ENCODE measurements at places on chromosomes 2 and 18.

DNA sequence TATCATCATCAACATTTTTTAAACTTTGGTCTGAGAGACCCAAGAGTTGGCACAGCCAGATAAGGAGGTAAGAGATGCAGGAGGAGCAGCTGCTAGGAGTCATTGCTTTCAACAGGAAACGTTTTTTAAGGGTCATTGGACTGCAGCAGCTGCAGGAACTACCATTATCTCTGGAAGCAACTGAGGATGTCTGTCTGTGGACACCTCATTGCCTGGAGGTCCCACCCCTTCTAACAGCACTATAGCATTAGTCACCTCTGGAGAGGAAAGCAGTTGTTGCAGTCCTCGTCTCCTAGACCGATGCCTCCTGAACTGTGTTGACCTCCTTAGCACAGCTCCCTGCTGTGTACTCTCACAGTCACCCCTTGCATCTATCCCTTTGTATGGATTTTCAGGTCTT lies 21.5 kb upstream of the FSHR start:
- no peak for DNase-seq

DNA sequence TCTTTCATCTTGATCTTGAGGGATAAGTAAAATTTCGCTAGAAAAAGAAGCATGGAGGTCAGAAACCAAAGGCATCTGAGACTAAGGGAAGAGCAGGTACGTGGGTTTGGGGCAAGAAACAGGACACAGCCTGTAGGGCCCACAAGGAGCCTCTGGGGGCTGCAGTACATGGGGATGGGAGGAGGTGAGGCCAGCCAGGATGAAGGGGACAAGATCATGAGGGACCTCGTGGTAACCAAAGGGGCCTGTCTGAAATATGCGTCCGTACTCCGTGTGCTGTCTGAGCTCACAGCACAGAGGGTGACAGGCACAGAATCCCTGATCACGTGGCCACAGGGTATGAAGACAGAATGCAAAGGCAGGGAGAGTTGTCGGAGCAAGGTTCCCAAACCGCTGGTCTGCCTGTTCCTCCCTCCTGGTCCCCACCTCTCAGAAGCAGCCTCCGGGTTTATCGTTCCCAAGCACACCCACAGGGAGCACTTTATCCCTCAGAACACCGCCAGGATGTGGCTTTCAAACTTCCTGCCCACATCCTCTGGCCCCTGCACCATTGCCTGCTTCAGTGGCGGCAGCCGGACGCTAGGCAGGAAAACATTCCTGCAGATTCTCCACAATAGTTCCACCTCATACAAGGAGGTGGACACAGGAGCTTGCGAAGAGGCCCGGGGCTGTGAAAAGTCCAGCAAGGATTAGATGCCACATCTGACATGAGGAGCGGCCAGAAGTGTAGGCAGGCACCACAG lies 12.0 kb downstream of the TMEM163 start:
- DNase-seq = no peak

DNA sequence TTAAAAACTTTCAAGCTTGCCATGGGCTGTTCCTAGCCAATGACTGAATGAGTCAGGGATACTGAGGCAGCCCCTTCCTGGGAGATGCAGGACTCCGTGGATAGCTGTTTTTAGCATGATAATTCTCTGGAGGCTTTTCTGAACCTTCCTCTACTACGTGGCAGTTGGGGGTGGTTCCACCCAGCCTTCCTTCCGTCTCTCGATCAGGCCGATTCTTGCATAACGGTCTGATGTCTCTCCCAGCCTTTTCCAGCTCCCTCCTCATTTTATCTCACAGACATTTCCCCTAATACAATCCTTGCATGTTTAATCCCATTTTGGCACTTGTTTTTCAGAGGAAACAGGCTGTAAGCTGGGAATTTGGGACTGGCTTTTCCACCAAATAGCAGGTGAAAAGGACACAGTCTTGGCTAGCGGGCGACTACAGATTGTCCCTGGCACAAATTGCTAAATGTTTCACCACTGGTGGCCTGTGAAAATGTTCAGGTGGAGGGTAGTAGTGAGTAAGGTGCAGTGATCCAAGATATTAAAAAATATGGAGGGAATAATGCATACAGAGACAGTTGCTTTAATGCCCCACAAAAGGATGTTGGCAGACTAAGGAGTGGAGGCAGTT lies 21.0 kb upstream of the CTLA4 start:
- no peak for DNase-seq

- no peak for DNase-seq
Observed at GRCh38 chr2:103789381-103790095, 1027.7 kb downstream of the TMEM182 start.

GRCh38 chr2:190863946-190864345 lies 16.7 kb upstream of the GLS start:
- no peak for DNase-seq

GRCh38 chr2:113166187-113166645 lies 7.6 kb upstream of the PSD4 start:
- no peak for DNase-seq

- DNase-seq = no peak
Observed at GRCh38 chr2:32496662-32497061, 131.2 kb upstream of the TTC27 start.

DNA sequence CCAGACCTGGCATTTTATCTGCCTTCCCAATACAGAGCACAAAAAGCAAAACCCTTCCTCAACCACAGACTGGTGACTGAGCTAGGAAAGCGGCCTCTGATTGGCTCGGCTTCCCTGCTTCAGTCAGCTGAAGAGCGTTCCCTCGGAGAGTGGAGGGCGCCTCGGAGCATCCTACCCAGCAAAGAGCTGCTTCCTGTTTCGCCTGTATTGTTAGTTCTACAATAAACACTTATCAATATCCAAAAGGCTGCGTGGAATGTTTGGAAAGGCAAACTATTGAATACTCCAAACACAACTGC lies 125.0 kb downstream of the CACNB4 start:
- no peak for DNase-seq

DNA sequence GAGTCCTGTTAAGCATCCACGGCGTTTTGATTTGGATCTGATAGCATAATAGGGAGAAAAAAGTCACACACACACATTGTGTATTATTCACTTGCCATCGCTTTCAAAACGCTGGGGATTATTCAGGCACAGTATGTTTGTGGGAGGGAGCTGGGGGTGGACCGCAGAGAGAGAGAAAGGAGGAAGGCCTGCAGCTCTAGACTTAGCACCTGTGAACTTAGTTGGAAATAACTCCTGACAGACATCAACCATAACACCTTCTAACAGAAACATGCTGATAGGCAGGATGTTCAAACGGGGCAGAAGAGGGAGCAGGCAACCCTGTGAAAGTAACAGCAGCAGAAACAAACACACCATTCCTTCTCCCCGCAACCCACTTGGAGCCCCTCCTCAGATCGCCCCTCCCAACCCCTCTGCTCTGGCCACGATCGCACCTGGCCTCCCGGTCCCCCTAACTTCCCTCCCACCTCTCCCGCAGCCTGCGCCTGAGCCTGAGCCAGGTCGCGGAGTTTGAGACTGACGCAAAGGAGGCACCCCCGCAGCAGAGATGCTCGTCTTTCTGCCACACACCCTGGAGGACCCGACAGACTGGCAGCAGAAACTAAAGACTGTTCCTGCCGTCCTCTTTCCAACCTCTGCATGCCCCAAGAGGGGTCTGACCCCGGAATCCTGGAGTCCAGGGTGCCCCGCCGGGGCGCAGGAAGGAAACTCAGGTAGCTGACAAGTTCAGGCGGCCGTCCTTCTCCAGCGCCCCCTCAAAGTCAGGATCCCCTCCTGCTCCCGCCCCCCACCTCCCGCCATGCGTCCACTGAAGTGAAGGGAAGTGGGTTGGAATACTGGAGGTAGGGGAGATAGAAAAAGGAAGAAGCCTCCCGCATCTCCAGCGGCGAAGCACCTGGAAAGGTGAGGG lies 738 bp downstream of the CHST9 start:
- DNase-seq = peak; percentile 18

- no peak for DNase-seq
Observed at GRCh38 chr2:115414466-115414865, 972.0 kb downstream of the DPP10 start.

DNA sequence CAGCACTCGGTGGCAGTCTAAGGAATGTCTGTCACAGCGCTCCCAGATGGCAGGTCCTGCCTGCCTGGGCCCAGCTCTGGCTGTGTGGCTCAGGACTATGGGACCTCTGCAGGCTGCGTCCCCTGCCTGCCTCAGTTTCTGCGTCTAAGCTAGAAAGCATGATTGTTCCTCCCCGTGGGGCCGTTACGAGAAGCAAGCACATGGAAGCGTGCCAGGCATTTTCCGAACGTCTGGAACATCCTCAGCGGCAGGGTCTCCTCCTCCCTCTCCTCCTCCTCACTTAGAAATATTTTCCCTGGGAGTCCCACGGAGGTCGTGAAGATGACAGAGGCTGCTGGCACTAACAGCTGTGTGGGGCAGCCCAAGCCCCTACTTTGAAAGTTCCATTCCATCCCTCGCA lies 43.3 kb downstream of the LRRFIP1 start:
- no peak for DNase-seq

- DNase-seq = no peak
Observed at GRCh38 chr18:63290821-63291200, 28.8 kb downstream of the BCL2 start.

DNA sequence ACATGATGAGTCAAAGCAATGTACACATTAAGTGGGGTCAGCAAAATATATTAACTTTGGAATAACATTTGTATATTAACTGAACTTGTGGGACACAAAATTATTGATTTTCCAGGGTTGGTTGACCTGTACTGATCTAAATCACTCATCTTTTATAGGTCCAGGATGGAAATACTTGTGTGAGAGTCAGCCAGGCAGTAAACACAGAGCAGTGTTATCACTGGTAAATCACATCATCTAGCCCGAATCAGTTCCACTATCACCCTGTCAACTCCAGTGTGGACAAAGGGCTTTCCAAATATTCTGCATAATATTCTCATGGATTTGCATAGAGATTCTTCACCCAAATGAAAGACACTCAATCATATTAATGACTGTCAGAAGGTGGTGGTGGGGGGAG lies 295.7 kb downstream of the LRP1B start:
- no peak for DNase-seq

GRCh38 chr2:43268066-43268953 lies 41.9 kb upstream of the ZFP36L2 start:
- no peak for DNase-seq

DNA sequence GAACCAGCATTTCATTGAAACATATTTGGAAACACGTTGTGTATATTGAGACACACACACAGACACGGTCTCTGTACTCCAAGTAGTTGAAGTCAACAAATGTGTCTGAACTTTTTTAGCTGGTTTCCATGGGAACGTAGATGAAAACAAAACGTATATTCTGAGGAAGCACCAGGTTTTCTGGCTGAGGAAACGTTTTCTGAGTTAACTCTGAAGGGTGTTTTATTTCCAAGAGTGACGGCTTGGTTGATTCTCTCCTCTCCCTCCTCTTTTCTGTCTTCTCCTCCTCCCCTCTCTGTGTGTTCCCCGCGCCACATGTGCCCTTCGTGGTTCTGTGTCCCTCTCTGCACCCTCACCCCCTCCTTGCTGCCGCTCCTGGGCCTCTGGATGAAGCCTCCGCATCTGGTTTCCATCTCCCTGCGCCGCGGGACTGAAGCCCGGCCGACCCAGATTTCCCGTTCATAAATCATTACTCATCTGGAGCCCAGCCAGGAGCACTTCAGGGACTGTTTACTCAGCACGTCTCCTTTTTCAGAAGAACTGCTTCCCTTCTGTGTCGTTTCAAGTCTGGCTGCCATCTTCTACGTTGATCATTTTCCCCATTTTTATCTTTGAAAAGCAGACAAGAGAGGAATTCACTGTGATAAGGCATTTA lies 122.7 kb downstream of the COL6A3 start:
- no peak for DNase-seq

- DNase-seq = no peak
Observed at GRCh38 chr18:23538870-23539269, 35.6 kb downstream of the RMC1 start.

DNA sequence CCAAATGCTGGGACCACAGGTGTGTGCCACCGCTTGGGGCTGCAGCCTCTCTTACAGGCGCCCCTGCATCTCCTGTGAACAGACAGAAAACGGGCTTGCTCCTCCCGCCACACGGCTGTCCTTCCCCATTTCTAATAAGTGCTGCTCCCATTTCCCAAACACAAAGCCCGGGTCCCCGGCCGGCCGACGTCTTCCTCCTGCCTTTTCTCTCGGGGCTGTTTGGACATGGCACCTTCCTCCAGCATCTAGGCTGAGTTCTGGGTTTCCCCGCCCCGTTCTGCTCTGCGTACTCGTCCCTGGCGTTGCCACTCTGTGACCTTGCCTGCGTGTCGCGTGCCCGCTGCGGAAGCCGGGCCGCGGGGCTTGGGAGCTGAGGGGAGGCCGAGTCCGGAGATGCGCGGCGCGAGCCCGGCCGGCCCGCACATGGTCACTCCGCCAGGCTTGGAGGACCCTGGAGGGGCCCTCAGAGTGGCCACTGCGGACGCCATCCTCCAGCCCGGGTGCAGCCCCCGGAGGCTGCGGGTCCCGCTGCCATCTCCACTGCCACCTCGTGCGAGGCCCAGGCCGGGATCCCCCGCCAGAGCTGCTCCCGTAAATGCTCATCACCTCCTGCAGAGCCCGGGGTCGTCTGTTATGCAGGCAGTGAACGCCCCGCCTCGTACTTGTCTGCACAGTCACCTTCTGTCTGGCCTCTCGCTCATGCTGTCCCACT lies 26.3 kb downstream of the PRELID3A start:
- DNase-seq = no peak

DNA sequence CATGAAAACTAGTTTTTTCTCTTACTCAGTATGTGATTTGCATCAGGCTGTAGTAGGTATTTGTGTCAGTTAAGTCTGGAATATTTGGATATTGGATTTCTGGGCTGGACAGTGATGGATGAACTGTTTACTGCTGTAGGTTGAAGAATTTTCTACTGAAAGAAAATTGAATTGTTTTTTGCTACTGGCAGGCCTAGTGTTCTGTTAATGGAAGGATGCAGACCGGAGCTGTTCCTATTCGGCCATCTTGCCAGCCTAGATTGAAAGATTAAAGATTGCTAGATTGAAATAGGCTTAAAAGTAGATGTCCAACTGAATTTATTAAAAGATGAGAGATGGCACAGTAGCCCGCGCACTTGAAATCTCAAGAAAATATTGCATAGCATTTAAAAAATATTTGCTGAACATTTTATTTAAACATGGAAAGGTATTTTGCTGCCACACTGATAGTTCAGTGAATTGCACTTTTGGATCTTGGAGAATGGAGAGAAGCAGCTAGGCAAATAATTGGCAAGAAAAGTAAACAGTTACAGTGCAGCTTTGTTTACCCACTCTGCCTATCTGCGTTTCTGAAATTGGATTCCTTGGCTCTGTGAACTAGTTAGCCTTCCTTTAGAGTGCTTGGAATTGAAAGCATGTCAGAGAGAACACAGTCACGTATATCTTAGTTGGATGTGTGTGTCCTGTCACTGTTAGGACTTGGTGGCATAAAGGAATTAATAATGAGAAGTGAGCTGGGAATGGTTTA lies 54.1 kb downstream of the EPB41L5 start:
- DNase-seq = no peak

GRCh38 chr2:8986327-8986976 lies 17.0 kb downstream of the MBOAT2 start:
- no peak for DNase-seq

GRCh38 chr2:215579809-215580208 lies 143.9 kb upstream of the FN1 start:
- no peak for DNase-seq

GRCh38 chr18:50832754-50833153 lies 12.9 kb upstream of the MRO start:
- peak; percentile 61 for DNase-seq

GRCh38 chr2:178072383-178073301 lies at the start of gene PDE11A:
Gene PDE11A (minus strand): TSS chr2:178072777. CDS start chr2:178072437, 340 bp downstream.
- peak; percentile 9 for DNase-seq

- DNase-seq = no peak
Observed at GRCh38 chr2:51335087-51336058, 303.4 kb upstream of the NRXN1 start.

- DNase-seq = no peak
Observed at GRCh38 chr2:144026753-144027152, 493.2 kb downstream of the ZEB2 start.
